ENCODE measurements at places on chromosomes 16 and 17. TPM values are rescaled to one million over a fixed set of nuclear protein-coding genes. Genes with fewer than 3 reads are reported as not detected.

GRCh38 chr16:27359051-27359450 is 42.9 kb upstream of the IL21R start:
- DNase-seq, result no peak
- peaks cover 50% of the 10 kb centered on the region for H3K36me3 ChIP-seq
- H3K27me3 ChIP-seq, result no peaks in the 10 kb centered on the region
- H3K27ac ChIP-seq, result no peak overlapping the region
- H3K4me1 ChIP-seq, result no peaks in the 10 kb centered on the region

The EIF3C gene
- 356 TPM for total RNA-seq

DNA sequence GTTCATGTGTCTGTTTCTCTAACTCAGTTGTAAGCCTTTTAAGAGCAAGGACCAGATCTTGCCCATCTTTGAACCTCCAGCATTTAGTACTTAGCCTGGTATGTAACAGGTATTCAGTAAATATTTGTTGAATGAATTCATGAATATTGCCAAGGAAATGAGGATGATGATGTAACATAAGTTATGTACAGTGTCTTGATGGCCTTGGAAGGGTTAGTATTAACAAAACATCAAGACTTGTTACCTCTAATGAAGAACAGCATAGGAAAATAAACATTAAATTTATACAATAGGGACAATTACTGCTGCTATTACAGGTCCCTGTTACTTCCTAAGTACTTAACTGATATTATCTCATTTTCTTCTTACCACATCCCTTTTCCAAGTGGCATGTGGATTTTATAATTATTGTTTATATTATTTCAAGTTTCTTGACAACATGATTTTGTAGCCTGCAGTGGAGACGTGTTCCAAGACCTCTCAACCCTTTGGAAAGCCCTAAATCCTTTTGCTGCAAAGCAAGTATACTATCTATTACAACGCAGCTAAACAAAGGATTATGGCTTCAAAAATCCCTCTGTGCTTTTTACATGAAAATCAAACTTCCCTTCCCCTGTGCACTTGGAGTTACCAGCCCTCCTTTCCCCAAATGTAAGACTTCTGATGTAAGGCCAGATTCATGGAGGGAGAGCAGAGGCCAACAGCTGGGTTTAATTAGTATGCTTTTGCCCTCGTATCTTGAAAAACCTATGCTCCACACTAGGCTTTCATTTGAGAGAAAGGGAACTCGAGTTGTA is 77.4 kb upstream of the SMIM36 start:
- no peaks in the 10 kb centered on the region for H3K27me3 ChIP-seq
- no peak for DNase-seq
- no peaks in the 10 kb centered on the region for H3K4me1 ChIP-seq
- H3K27ac ChIP-seq, result no peak overlapping the region
- no peak overlapping the region for H3K4me3 ChIP-seq

- H3K27me3 ChIP-seq, result no peaks in the 10 kb centered on the region
- no peaks in the 10 kb centered on the region for H3K36me3 ChIP-seq
- DNase-seq, result no peak
- no peak overlapping the region for H3K4me3 ChIP-seq
- H3K27ac ChIP-seq, result no peak overlapping the region
Measured at GRCh38 chr16:25952983-25953382, 261.2 kb downstream of the HS3ST4 start.

- peaks cover 18% of the 10 kb centered on the region for H3K4me1 ChIP-seq
- no peaks in the 10 kb centered on the region for H3K36me3 ChIP-seq
- no peak overlapping the region for H3K4me3 ChIP-seq
Measured at GRCh38 chr16:27246439-27246838, 22.1 kb downstream of the NSMCE1 start.

GRCh38 chr17:70139449-70139993 is 29.8 kb upstream of the KCNJ2 start:
- no peaks in the 10 kb centered on the region for H3K27me3 ChIP-seq
- H3K4me1 ChIP-seq, result no peaks in the 10 kb centered on the region
- no peaks in the 10 kb centered on the region for H3K36me3 ChIP-seq

Measured in ascending aorta (tissue), 2 donors.